Right cardiac atrium (tissue), 5 donors: ENCODE measurements at places on chromosomes 1 and 21. TPM values are rescaled to one million over a fixed set of nuclear protein-coding genes. Genes with fewer than 3 reads are reported as not detected.

DMBX1 gene
- total RNA-seq: not detected

S100A1 gene
- 1,305 TPM for total RNA-seq

GNAT2 gene
- total RNA-seq: not detected

OR2AJ1 gene
- total RNA-seq: not detected

PMF1 gene
- total RNA-seq: 62.6 TPM

IL19 gene
- total RNA-seq: not detected

FYB2 gene
- total RNA-seq: 0.76 TPM

FAM229A gene
- total RNA-seq: 3.4 TPM

PLA2G2C gene
- total RNA-seq: not detected

PRDM2 gene
- total RNA-seq: 45.9 TPM

ZC3H12A gene
- 15.1 TPM for total RNA-seq

ADAM30 gene
- total RNA-seq: not detected

OR10Z1 gene
- total RNA-seq: not detected

RNF223 gene
- not detected for total RNA-seq

KCNJ15 gene
- 0.97 TPM for total RNA-seq

ANGPTL3 gene
- not detected for total RNA-seq

ZNF672 gene
- 52.7 TPM for total RNA-seq

OPRD1 gene
- total RNA-seq: not detected

TESK2 gene
- total RNA-seq: 1.6 TPM

ADIPOR1 gene
- total RNA-seq: 85.6 TPM

NHLH1 gene
- total RNA-seq: not detected

WNT4 gene
- 0.24 TPM for total RNA-seq

TCHH gene
- total RNA-seq: 0.11 TPM

LRRC39 gene
- 54.6 TPM for total RNA-seq

AMY1C gene
- total RNA-seq: not detected

KRTAP19-3 gene
- not detected for total RNA-seq

KCNA10 gene
- total RNA-seq: not detected

OR6N1 gene
- not detected for total RNA-seq

C8B gene
- total RNA-seq: not detected

GPR37L1 gene
- not detected for total RNA-seq

TDRD10 gene
- total RNA-seq: 3.4 TPM

RNF115 gene
- total RNA-seq: 38.6 TPM

LAPTM5 gene
- 25.4 TPM for total RNA-seq

TINAGL1 gene
- 94.7 TPM for total RNA-seq

TMPRSS15 gene
- total RNA-seq: not detected

MIXL1 gene
- not detected for total RNA-seq

GOLT1A gene
- not detected for total RNA-seq

FAM151A gene
- total RNA-seq: not detected

FLG2 gene
- total RNA-seq: not detected

FCRL2 gene
- total RNA-seq: not detected

SDC3 gene
- total RNA-seq: 33.2 TPM

EIF4G3 gene
- total RNA-seq: 42.7 TPM

OR2L5 gene
- total RNA-seq: not detected

MRPL9 gene
- total RNA-seq: 39.3 TPM

FAAH gene
- 12.7 TPM for total RNA-seq

PYGO2 gene
- total RNA-seq: 14.6 TPM

OR2G3 gene
- not detected for total RNA-seq

IFI44 gene
- total RNA-seq: 32.4 TPM

SLC25A44 gene
- total RNA-seq: 21.5 TPM

CCDC185 gene
- 0.34 TPM for total RNA-seq

CLDN14 gene
- not detected for total RNA-seq

EDN2 gene
- total RNA-seq: 0.31 TPM

CSF3R gene
- total RNA-seq: 5.2 TPM

CA14 gene
- total RNA-seq: 22.6 TPM

SAMD13 gene
- total RNA-seq: 2.9 TPM

SPRR2E gene
- total RNA-seq: not detected

PLA2G2F gene
- not detected for total RNA-seq
